Fibroblast of mammary gland (primary cell): ENCODE measurements at places on chromosomes 16 and 17.
A peak's percentile ranks its signal among the peaks of the same experiment; 100 is the strongest.

- DNase-seq = no peak
These were observed 301.4 kb downstream of the CA10 start for GRCh38 chr17:51857052-51857597.

GRCh38 chr16:88442383-88442726, 10.7 kb upstream of the ZFPM1 start:
- no peak for DNase-seq

GRCh38 chr17:14748036-14748710, 447.3 kb downstream of the HS3ST3B1 start:
- DNase-seq = peak; percentile 79

GRCh38 chr16:68367030-68367429, 56.2 kb downstream of the PRMT7 start:
- peak; percentile 38 for DNase-seq

DNA sequence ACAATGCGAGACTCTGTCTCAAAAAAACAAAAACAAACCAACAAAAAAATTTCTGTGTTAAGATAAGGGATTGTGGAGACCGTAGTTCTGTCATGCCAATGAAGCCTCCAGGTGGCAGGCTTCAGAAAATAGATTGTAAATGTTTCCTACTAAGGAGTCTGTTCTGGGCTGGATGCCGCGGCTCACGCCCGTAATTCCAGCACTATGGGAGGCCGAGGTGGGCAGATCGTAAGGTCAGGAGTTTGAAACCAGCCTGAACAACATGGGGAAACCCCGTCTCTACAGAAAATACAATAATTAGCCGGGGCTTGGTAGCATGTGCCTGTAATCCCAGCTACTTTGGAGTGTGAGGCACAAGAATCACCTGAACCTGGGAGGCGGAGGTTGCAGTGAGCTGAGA, 4.4 kb upstream of the SNX29 start:
- DNase-seq = peak; percentile 38

- no peak for DNase-seq
These were observed 158.3 kb upstream of the ZFHX3 start for GRCh38 chr16:73206151-73206707.

DNA sequence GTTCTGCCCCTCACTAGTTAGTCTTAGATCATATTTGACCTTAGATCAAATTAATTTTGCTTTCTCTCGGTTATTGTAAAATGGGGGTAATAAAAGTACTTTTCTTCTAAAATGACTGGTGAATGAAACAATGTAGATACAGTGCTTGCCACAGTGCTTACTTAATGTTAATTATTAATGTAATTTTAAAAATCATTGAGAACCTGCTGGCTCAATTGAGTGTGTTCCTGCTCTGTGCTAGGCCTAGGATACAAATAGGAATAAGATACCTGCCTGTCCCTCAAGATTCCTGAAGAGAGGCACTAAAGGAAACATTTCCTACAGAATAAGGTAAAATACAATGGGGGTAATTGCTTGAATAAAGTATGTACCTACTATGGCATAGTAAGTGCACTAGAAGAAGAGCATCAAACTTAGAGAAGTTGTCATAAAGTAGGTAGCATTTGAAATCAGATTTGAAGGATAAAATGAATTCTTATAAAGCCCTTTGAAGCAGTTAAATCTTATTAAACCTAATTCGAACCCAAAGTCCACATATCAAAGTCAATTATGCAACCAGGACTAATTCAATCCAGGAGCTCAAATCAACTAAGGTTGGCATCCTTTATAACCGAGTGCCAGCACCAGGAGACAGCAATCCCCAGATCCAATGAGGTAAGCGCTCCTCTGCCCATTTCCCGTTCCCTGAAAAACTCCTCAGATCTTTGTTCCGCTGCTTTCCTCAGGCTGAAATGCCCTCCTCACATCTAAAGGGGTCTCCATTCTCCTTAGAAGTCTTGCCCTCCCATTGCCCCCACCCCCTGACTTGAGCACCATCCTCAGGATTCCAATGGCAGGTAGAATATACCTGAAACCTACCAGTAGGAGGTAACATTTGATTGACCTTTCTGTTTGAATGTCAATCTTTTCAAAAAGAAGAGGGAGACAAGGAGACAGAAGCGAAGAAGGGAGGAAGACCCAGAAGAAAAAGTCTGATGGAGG, 2.4 kb upstream of the MED13 start:
- no peak for DNase-seq

- no peak for DNase-seq
These were observed 1.3 kb upstream of the HERPUD1 start for GRCh38 chr16:56930486-56931270.

DNA sequence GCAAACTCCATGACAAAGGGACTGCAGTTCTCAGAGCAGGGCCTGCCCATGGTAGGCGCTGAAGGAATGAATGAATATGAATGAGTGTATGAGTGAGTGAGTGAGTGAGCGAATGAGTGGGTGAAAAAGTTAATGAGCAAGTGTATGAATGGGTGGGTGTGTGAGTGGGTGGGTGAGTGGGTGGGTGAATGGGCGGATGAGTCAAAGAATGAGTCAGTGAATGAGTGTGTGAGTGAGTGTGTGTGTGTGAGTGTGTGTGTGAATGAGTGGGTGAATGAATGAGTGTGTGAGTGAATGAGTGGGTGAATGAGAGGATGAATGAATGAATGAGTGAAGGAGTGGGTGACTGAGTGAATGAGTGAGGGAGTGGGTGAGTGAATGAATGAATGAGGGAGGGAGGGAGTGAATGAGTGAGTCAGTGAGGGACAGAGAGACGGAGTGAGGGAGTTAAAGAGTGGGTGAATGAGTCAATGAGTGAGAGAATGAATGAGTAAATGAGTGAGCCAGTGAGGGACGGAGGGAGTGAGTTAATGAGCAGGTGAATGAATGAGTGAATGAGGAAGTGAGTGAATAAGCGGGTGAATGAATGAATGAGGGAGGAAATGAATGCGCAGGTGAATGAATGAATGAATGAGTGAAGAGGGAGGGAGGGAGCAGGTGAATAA, 11.1 kb upstream of the CHMP6 start:
- peak; percentile 60 for DNase-seq

DNA sequence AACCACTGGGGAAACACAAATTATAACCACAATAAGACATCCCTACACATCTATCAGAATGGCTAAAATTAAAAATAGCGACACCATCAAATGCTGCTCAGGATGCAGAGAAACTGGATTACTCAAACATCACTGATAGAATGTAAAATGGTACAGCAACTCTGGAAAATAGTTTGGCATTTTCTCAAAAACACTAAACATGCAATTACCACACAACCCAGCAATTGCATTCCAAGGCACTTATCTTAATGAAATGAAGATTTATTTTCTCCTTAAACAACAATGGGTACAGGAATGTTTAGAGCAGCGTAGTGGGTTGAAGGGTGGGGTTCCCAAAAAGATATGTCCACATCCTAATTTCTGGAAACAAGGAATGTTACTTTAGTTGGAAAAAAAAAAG, 309.0 kb upstream of the PMFBP1 start:
- peak; percentile 21 for DNase-seq

- DNase-seq = peak; percentile 76
These were observed 16.4 kb upstream of the SMIM36 start for GRCh38 chr17:55527540-55528118.

GRCh38 chr17:49111934-49112333, 20.6 kb upstream of the B4GALNT2 start:
- no peak for DNase-seq

- DNase-seq = no peak
These were observed 289.2 kb upstream of the SALL1 start for GRCh38 chr16:51440131-51440889.

- DNase-seq = no peak
These were observed 163.4 kb downstream of the ZFHX3 start for GRCh38 chr16:72884573-72884972.

GRCh38 chr16:87706278-87707000, 59.3 kb downstream of the KLHDC4 start:
- no peak for DNase-seq

DNA sequence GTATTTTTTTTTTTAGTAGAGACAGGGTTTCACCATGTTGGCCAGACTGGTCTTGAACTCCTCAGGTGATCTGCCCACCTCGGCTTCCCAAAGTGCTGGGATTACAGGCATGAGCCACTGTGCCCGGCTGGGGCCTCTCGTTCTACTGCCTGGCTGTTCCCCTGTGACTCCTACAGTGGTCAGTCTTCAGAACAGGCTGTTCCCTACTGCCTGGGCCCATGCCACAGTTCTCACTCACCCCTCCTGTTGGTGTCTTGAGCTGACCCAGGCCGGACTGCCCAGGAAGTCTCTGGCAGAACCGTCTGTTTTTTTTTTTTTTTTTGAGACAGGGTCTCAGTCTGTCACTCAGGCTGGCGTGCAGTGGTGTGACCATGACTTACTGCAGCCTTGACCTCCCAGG, 3.3 kb downstream of the CDK3 start:
- DNase-seq = peak; percentile 68

GRCh38 chr16:16028311-16028999, 79.0 kb downstream of the ABCC1 start:
- DNase-seq = no peak

DNA sequence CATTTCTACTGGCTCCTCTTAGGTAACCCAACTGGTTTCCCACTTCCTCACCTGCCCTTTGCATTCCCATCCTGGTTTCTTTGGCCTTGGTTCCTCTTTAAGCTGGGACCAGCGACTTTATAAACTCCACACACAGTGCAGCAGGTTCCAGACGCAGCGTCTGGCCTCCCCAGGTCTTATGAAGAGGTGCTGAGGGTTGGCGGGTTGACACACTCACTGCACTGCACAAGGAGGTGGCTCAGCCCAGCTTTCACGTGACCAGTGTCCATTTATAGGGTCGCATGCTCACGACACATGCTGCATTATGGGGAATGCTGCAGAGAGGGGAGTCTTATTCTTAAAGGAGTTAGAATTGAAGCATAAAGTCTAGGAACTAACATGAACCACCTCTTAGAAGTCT, 70.8 kb downstream of the ZFHX3 start:
- DNase-seq = no peak

DNA sequence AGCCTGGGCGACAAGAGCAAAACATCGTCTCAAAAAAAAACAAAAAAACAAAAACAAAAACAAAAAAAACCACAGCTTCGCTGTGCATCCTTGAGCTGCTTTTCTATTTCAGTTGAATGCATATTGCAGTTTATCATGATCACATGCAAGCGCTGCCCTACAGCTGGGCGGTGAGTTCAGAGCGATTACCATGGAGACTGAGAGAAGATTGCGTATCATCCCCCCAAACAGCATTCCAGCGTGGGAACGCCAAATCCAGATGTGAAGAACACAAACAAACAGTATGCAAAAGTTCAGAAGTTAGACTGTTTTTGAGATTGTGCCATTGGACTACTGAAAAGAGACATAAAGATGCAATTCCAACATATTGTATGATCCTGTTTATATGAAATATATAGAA, 15.1 kb upstream of the SLC52A1 start:
- peak; percentile 74 for DNase-seq

GRCh38 chr16:3149630-3150345, 15.0 kb downstream of the ZNF213 start:
- DNase-seq = peak; percentile 53

DNA sequence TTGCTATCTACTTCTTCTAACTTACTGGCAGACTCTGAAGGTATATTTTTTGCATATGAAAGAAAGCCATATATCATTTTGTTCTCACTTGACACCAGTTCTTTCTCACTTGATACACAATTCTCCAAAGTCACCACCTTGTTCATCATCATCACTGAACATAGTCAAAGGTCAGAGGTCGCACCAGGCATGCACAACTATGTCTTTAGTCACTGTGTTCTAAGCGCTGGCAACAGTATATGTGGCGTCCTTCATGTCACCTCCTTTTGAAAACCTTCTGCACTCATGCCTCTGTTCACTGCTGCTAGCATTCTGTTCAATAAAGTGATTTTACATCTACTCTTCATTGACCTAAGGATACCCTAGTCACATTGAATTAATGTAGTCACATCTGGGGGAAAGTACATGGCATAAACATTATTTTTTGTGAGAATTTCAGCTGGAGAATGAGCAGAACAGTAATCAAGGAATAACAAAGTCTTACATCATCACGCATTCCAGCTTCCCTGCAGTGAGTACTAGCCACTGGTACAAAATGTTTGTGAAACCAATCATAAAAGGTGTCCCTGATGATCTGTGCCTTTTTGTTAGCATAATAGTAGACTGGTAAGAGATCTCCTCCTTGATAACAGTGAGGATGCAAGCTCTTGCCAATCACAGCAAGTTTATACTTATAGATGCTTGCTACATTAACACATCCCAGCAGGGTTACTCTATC, 20.5 kb upstream of the TBX4 start:
- peak; percentile 42 for DNase-seq

DNA sequence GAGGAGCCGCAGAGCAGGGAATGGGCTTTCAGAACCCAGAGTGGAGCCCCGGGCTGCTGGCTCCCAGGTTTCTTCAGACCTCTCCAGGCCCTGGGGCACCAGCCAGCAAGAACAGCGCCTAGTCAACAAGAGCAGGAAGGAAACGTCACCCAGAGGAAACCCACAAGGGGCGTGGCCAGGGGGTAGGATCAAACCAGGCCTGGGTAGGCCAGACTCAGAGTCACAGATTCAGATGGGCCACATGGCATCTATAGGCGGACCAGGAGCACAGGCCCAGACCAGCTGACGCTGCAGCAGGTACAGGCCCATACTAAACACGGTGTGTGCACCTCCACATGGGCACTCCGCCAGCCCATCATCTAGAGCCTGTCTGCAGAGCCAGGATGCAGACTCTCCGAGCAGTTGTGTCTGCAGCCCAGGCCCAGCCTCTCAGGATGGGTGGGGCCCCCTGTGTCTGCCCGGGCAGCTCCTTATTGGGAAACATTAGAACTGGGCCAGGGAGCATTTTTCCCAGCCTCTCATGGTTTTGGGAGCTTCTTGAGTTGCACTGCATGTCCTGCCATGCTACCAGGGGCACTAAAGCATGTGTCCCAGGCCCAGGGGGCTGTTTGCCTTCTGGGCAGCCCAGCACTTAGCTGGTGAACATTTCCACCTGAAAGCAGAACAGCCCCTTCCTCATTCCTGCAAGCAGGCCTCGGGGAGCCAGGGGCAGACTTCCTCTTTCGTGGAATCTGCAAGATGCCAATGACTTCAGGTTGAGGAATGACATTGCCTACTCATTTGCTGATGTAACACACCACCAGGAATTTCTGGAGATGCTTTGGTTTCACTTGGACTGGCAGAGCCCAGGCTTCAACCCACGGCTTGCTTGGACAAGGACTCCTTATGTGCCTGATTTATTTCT, at the start of gene NLRP1:
TSS of gene NLRP1 (minus strand) at position 127 of the 904 bp plus-strand sequence. CDS start 552 bp downstream, outside the sequence.
- DNase-seq = peak; percentile 94

DNA sequence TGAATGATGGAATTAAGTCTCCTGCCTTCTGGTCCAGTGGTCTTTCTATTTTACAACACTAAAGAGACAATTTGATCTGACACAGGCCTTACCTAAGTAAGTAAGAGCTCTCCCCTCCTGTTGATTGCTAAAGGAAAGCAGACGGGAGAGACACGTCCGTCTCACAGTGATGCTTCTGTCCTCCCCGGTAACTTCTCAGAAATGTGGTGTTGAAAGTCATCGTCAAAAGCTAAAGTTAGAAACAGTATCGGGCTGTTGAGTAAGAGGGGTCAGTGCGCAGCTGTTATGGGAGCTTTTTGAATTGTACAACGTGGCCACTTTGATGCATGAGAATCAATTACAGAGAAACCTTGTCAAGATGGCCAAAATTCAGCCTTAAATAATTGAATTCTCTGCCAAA, 1.9 kb upstream of the RBFOX1 start:
- no peak for DNase-seq

GRCh38 chr16:85762970-85763369, 12.1 kb upstream of the C16orf74 start:
- no peak for DNase-seq

- DNase-seq = no peak
These were observed 3.2 kb downstream of the KIFC3 start for GRCh38 chr16:57798953-57799599.

GRCh38 chr16:30581457-30581856, 4.0 kb downstream of the ZNF785 start:
- no peak for DNase-seq
